NCI-H1092 (cell line): ENCODE measurements at places on chromosomes 5 and 9.

GRCh38 chr9:34654323-34655051 lies 2.5 kb downstream of the IL11RA start:
- DNase-seq: peak; percentile 92

GRCh38 chr5:9157811-9158210 lies 388.1 kb downstream of the SEMA5A start:
- DNase-seq: no peak

GRCh38 chr5:59322058-59322457 lies 571.5 kb downstream of the PDE4D start:
- DNase-seq: no peak

DNA sequence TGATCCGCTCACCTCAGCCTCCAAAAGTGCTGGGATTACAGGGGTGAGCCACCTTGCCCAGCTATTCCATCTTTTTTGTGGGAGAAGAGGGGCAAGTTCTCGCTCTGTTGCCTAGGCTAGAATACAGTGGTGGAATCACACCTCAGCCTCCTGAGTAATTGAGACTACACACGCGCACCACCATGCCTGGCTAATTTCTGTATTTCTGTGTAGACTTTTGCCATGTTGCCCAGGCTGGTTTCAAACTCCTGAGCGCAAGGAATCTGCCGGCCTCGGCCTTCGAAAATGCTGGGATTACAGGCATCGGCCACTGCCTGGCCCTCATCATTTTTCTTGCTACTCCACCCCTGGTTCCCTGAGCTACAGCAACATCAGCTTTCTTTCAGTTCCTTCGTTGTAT lies 2.8 kb upstream of the NOL6 start:
- no peak for DNase-seq

GRCh38 chr5:171162165-171162564 lies 146.9 kb upstream of the TLX3 start:
- no peak for DNase-seq

GRCh38 chr5:19424506-19424905 lies 563.5 kb downstream of the CDH18 start:
- no peak for DNase-seq

- no peak for DNase-seq
Measured at GRCh38 chr9:35470894-35471293, 19.0 kb upstream of the RUSC2 start.

DNA sequence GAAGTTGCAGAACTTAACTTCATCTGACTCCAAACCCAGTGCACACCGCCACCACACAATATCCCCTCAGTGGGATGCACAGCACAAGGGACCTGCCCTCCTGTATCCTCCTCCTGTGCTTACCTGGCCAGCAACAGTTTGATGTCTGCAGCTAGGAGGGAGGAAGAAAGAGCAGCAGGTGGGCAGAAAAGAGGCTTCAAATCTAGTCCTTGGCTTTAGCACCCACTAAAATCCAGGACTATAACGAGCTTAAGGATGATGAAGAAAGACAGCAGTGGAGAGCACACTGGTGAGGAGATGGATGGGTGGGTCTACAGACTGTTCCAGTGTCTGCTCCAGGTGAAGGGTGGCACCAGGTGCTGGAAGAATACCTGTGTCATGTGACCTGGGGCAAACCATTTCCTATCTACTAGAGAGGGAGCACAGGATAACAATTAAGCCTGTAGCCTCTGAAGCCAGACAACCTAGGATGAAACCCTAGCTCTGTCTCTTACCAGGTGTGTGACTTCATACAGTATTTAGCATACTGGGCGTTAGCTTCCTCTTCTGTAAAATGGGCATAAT lies 100.0 kb downstream of the SH3TC2 start:
- DNase-seq: no peak

DNA sequence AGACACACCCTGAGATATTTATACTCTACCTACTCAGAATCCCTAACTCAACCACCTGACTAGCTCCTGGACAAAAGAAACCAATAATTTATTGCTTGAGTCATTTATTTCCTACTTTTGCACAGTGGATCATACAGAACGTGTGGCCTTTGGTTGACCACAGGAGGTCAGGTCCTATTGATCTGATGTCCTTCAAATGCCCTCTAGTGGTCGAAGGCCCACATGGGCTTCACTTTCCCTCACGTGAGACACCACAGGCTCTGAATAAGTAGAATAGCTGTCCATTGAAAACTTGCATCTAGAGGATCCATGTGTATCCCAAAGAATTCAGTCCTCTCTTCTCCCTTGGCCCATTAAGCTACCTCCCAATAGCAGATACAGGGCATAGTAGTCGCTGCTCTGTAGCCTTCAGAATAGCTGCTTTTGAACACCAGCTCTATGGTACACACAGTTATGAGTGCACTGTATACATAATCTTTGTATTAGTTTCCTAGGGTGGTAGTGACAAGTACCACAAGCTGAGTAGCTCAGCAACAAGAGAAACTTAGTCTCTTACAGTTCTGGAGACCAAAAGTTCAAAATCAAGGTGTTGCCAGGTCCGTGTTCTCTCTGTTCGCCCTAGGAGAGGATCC lies 177.6 kb upstream of the SMARCA2 start:
- DNase-seq: peak; percentile 8

DNA sequence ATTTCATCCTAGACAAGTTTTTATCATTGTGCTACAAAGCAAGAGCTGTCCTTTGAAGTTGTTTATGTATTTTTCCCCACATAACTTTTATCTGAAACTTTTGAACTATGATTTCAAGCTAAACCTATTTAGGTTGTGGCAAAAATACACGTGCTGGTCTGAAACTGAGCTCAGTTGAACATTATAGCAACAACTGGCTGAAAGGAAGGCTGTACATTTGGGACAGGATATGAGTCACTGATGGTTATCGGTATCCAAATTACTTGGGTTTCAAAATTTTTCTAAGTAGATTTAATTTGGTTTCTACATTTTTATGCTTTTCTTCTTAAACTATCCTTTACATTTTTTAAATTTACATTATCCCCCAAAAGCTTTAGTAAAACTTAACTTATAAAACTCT lies 627.3 kb upstream of the NUDT12 start:
- DNase-seq: no peak

DNA sequence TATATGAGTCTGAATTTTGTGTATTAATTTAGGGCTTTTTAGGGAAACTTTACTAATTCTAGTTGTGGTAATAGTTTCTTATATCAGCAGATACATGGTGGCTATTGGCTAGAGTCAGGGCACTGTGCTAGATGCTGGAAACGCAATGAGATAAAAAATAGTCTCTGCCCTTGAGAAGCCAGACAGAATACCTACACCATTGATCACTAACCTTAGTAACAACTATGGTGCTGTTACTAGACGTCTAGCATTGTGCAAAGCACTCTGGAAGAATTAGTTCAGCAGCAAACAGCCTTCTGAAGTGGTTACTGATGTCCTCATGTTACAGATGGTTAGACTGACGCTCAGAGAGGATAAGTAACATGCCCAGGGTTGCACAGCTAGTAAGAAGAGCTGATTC lies 61.8 kb downstream of the GDA start:
- no peak for DNase-seq

DNA sequence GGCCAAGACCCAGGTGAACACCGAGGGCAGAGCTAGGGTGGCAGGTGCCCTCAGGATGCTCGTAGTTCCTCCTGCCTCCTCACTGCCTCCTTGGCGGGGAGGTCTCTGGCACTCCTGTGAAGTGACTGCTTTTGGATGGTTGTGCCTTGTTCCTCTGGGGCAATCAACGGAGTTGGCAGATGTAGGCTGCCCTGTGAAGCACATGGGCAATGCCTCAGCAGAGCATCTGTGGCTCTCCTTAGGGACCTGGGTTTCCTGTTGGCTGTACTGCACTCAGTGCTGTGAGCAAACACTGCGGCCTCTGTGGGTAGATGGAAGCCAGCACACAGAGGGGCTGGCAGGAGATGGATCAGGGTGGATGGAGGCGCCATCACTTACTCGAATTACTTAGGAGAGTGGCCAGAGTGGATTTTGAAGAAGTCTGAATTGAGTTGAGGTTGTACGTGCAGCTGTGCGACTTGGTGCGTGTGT lies 71.4 kb upstream of the COL5A1 start:
- peak; percentile 53 for DNase-seq

DNA sequence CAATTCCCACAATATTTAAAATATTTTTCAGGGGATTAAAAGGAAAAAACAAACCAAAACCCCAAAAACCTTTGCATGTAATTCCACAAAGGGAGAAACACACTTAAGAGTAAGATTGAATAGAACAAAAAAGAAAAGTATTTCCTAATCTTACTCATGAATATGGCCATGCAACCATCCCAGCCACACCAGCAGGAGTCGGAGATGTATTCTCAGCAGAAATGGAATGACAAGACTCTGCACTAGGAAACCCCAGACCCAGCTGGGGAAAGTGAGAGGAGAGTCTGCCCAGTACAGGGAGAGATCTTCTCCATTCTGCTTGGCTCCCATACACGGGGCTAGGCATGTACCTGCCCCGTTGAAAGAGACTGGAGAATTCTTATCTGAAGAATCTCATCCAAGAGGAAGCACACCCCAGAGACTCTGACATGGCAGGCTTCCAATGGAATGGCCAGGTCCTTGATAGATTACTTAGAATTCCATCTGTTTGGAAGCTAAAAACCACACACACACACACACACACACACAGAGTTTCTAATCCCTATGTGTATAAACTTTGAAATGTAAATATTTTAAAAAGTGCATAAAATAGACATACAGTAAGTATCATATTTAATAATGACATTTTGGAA lies 118.8 kb downstream of the GADD45G start:
- DNase-seq: no peak

DNA sequence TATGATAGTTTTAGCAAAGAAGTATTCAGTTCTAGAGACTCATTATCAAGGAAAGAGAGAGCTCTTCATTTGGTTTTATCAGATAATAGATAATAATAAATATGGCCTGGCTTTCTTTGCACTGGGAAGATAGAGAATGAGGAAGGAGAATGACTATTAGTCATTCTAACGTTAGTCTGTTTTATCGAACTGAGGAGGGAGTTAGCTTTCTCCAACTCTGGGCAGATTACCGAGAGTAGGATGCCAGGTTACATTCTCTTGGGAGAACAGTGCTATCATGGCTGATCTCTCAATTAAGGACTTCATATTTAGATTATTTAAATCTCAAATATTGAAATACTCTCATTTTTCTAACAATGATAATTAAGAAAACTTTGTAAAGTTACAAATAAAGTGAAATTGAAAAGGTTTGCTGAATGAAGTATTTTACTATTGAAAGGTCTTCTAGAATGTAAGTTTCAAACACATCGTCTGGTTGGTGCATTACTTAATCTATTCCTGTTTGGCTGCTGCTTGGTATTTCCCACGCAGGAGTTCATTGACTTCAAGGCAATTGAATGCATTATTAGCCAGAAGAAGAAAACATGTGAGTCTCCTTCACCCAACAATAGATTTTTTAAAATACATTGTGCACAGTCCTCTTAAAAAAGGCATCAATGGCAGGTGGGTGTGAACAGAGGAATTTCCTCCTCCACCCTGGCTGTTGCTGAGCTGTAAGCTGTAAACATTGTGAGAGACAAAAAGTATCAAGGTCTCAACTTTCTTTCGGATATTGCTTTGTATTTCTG lies 140.8 kb downstream of the C9orf152 start:
- DNase-seq: no peak

GRCh38 chr5:172637110-172637580 lies 3.9 kb upstream of the NEURL1B start:
- DNase-seq: no peak

DNA sequence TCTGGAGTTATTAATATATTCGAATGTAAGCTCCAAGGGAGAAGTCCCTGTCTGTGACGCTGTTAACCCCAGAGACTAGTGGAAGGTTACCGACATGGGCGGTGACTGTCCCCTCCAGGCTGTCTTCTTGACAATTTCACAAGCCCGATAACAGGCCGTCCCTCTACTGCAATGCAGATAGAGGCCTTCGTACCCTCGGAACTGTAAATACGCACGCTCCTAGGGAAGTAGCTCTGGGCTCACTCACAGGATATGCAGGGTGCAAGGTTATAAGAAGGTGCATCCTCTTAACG lies 680 bp upstream of the RFK start:
- DNase-seq: peak; percentile 59

DNA sequence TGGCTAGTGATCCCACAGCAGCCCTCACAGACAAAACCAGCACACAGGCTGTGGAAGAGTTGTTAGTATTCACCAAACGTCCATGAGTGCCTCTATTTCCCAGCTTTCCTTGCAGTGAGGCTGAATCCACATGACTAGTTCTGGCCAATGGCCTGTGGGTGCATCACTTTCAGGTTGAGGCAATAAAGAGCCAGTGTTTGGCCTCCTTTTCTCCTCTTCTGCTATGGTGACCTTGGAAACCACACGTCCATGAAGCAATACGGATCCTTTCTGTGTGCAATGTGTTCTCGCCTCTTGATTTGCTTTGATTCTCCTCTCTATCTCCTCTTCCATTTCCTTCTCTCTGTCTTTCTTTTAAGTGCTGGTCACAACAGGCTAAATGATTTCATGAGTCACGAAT lies 23.4 kb upstream of the CLK4 start:
- no peak for DNase-seq
